ENCODE measurements at places on chromosomes 7 and 10.

DNA sequence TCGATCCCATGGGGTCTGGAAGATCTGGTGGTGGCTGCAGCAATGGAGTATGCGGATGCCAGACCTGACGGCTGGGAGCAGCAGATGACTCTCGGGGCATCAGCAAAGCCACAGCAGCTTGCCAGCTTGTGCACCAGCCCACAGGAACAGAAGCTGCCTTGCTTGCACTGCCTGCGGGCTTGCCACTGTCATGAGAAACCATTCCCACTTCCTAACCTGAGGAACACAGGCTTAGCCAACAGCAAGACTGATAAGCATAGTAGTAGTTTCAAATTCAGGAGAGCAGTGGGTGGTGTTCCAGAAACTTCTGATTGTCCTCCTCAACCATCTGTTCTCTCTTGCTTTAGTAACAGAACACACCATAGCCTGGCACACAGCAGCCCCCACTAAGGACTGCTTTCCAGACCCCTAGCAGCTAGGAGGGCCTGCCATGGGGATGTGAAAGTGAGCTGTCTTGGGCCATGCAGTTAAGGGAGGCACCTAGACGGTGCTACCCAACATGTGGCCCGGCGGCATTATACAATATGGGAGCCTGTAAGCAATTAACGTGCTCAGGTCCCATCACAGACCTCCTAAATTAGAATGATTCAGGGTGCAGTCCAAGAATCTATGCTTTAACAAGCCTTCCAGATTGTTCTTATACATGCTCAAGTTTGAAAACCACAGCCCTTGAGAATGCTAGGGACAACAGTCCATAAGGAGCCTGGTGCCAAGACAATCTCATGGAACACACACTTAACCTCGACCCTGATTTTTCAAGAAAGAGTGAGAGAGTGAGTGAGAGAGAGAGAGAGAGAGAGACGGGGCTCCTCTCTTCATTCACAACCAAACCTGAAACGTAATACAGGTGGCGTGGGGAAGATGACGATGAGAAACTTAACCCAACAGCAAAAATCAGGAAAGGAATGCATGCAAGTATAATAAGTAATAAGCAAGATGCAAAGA, 7.1 kb downstream of the ANXA11 start:
- DNase-seq: no peak

- DNase-seq: no peak
These were observed 27.3 kb downstream of the SLC18A2 start for GRCh38 chr10:117268258-117268657.

GRCh38 chr7:29915481-29916215, 74.0 kb downstream of the SCRN1 start:
- DNase-seq: no peak

GRCh38 chr10:119003572-119004289, 25.8 kb upstream of the NANOS1 start:
- no peak for DNase-seq

- no peak for DNase-seq
These were observed 72.9 kb upstream of the NAMPT start for GRCh38 chr7:106357675-106358074.

- DNase-seq: no peak
These were observed 23.8 kb downstream of the ELN start for GRCh38 chr7:74051629-74052410.

DNA sequence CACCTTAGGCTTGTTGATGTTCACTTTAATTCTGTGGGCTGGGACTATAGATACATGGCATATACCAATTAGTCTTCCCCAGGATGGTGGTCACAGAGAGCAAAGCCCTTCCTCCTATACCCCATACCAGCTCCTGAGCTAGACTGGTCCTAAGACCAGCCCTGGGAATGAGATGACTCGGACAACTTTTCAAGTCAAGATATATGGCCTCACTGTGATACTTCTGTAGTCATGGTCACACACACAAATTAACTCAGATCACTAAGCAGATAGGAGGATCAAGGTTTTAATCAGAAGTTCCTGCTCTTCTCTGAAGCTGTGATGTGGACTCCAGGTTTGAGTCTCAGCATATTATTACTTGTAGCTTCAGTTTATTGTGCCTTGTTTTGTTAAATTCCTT, 53.1 kb downstream of the SLK start:
- DNase-seq: no peak

DNA sequence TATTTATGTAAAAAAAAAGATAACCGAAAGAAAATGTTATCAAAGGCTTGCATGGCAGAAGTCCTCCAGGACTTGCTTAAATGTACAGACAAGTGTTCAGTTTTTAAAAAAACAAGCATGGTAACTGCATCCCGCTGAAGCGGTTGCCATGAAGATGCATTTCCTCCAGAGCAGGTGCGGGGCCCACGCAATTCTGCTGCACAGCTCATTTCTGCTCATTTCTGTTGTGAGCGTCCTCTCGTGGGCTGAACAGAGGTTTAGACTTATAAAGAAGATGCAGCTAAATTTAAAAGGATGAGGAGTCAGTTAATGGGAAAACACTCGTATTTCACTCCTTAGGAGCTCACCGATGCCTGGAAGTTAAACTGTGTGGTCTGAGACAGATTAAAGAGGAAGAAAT, 247.6 kb downstream of the DNAJB6 start:
- DNase-seq: no peak

DNA sequence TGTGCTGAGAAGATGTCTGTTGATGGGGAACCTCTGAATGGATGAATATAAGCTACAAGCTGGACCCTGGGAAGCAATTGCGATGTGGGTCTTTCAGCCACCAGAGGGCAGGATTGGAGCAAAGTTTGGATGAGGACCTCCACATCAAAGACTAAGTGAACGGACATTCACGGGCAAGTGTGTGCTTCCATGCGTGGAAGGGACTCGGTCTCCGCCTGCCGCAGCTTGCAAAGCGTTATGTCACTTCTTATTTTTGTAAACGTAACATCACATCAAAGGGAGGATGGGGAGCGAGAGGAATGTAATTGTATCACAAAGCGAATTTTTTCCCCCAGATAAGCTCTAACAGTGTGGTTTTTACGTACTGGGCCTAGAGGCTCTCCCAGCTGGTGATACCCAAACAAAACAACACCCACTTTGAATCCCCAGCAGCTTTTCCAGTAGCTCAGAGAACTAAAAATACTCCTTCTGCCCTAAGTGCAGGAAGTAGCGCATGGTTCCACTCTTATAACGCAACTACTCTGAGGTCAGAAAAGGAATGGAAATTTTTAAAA, 65.0 kb downstream of the VWA2 start:
- DNase-seq: peak; percentile 38

DNA sequence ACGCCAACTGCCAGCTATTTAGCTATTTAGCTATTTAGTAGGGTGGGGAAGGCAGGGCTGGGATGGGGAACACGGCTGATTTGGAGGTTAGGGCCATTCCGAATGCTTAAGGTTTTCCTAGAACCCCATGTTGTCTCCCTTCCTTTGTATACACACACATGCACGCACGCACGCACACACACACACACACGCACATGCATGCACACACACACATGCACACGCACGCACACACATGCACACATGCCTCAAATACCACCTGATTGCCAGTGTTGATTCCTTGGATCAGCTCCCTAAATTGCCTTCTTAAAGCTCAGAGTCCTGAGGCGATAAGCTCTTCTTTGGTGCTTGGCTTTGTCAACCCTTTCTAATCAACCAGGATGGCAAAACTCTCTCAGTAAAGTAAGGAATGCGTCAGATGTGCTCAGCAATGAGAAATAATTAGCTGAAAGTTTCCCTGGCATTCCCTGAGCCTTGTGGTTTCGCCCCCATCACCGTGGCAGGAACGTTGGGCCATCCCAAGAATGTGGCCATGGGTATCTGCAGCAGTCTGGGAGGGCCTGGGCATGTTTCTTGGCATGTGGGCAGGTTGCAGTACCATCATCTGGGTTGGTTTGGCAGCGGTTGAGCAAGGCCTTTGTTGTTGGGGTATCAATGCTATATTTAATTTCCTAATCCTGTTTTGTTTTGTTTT, 305.6 kb downstream of the LRMDA start:
- DNase-seq: no peak

GRCh38 chr7:80106498-80107113, 28.0 kb upstream of the GNAI1 start:
- DNase-seq: no peak

- DNase-seq: no peak
These were observed 293.8 kb downstream of the RNLS start for GRCh38 chr10:88289342-88289741.

DNA sequence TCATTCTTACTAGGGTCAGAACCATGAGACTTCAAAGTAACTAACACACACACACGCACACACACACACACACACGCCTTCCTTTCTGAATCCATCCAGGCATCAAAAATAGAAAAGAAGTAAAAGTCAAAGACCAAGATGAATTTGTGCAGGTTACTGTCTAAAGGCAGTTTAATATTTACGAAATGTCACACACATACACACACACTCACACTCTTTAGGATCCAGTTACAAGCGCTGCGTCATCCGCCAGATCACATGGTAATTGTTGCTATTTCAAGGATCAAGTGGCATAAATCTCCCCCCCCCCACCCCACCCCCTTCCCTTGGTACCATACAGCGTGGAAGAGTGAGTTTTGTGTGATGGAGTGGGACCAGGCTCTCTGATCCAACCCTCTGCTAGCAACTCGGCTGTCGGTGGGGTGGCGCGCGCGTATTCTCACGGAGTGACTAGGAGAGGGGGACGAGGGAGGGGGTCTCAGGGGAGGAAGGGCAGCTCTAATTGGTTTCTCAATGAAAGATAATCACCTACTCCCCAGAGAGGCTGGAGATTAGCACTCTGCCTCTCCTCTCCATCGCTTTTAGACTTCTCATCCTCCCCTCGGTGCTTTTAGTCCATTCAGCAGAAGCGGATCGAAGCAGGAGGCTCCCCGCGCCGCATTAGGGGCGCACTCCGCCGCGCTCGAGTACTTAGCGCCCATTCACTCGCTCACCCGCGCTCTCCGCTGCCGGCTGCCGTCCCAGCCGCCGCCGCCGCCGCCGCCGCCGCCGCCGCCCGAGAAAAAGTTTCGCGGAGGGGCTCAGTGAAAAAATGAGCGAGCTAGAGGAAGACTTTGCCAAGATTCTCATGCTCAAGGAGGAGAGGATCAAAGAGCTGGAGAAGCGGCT, 83.5 kb upstream of the PRKG1 start:
- no peak for DNase-seq

DNA sequence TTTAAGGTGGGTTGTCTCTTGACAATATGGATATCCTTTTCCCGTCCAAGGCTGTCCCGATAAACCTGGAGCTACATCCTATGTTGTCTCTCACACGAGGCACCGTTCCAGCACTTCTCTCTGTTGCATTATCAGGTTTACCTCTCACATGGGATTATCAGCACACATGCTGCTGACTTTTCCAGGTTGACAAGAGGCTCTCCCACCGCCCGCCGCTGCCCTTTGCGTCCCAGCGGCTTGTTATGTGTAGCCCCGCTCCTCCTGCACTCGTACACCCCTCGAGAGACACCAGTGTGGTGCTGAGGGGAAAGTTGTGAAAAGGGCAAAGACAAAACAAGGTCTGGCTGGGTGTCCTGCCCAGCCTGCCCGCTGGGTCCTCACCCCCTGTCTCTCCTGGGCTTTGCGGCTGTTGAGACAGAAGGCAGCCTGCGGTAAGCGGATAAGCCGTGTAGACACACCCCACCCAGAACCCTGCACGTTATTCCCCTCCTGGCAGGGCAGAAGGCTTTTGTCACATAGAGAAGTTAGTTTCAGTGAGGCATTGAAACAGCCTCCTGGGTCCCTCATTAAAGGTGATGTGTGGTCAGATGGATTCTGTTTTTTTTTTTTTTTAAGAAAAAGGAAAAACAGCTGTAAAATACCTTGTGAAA, 38.7 kb downstream of the UBE3C start:
- no peak for DNase-seq

DNA sequence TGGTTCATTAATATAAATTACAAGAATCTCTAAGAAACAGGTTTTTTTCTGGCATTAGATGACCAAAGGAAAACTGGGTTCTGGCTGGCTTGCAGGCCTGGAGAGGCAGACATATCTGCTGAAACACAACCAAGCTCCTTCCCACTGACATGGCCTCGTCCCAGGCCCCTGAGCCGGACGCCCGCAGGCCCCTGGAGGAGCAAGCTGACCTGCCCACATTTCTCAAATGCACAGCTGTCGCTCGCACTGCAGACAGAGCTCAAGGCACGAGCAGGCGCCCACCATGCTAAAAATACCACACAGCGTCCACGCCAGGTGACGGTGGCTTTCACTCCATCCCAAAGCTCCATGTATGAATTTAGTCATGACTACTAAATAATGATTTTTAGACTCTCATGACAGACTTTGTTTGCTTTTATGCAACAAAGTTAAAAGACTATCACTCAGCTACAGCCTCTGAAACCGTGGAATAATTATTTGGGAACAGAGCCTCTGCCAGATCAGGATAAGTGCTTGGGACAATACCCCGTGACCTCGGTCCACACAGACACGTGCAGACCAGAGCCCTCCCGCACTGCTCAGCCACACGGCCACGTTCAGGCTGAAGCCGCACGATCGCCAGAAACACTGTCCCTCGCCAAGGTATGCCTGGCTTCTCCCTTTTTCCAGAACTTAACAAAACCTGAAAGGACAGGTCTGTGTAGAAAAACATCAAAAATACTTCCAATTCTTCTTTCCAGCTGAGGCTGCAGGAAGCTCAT, 71.1 kb downstream of the DIP2C start:
- no peak for DNase-seq

DNA sequence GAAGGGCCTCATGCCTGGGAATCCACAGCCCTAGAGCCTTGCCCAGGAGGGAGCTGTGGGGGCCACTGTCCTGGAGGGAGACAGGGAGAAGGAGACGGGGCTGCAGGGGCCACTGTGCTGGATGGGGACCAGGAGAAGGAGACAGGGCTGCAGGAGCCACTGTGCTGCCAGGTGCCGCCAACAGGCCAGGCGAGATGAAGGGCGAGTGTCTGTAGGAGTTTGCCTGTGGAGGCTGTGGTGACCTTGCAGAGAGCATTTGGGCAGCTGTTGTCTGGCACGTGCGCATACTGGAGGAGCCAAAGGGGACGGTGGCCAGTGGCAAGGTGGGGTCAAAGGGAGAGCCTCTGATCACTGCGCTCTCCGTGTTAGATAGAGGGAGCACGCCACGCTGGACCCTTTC, 79.2 kb downstream of the NKX6-2 start:
- no peak for DNase-seq

DNA sequence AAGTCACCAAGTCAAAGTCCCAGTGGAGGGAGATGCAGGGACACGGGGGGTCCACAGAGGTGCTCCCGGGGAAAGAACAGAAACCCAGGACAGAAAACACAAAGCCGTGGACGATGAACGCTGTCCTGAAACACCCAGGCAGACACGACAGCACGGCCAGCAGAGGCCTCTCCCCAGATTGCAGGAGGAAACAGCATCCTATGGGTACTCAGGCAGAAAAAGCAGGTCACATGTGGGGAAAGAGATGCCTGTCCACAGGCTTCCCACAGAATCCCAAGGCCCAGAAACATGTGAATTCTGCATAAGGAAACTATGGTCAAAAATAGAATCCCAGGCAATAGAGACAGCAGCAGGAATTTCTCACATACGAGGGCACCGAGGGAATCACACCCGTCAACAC, 53.6 kb upstream of the ADGRA1 start:
- DNase-seq: no peak
